Large intestine (tissue), 12 donors: ENCODE measurements at places on chromosomes 16 and 17. TPM values are rescaled to one million over a fixed set of nuclear protein-coding genes. Genes with fewer than 3 reads are reported as not detected.
A peak's percentile ranks its signal among the peaks of the same experiment; 100 is the strongest.

DNA sequence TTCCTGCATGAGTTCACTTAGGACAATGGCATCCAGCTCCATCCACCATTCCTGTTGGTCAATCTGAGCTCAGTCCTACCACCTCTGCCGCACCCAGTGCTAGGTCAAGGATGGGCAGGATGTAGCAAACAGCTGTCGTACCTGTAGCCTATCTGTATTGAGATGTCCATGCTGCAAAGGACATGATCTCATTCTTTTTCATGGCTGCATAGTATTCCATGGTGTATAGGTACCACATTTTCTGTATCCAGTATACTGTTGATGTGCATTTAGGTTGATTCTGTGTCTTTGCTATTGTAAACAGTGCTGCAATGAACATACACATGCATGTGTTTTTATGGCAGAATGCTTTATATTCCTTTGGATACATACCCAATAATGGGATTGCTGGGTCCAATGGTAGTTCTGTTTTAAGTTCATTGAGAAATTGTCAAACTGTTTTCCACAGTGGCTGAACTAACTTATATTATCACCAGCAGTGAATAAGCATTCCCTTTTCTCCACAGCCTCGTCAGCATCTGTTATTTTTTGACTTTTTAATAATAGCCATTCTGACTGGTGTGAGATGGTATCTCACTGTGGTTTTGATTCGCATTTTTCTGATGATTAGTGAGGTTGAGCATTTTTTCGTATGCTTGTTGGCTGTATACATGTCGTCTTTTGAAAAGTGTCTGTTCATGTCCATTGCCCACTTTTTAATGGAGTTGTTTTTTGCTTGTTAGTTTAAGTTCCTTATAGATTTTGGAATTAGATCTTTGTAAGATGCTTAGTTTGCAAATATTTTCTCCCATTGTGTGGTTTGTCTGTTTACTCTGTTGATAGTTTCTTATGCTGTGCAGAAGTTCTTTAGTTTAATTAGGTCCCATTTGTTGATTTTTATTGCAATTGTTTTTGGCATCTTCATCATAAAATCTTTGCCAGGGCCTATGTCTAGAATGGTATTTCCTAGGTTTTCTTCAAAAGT lies 7.2 kb upstream of the MRTFB start:
- DNase-seq, result no peak

The MARVELD3 gene
- 67.3 TPM for polyA plus RNA-seq

GRCh38 chr17:81959362-81960129 lies 1.4 kb downstream of the NOTUM start:
- DNase-seq, result peak; percentile 52

DNA sequence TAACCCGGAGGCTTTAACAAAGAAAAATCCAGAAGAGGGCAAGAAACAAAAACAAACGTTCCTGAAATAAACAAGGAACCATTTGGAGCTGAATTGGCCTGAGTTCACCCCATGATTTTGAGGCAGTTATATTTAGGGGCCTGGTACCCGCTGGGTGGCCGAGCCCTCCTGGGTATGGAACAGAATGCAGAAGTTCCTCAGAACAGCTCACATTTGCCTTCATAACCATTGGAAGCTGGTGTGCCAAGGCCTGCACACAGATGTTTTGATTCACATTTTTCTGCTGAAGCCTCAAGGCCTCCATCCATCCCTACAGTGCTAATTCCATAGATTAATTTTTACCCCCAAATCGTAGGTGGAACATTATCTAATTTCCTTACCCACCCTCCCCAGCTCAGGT lies 3.3 kb upstream of the ZFHX3 start:
- peak; percentile 17 for DNase-seq

The ENO3 gene
- 31.4 TPM for polyA plus RNA-seq

The KCTD19 gene
- 0.40 TPM for polyA plus RNA-seq

- no peak for DNase-seq
These were observed 21.7 kb downstream of the PPL start for GRCh38 chr16:4915226-4915761.

DNA sequence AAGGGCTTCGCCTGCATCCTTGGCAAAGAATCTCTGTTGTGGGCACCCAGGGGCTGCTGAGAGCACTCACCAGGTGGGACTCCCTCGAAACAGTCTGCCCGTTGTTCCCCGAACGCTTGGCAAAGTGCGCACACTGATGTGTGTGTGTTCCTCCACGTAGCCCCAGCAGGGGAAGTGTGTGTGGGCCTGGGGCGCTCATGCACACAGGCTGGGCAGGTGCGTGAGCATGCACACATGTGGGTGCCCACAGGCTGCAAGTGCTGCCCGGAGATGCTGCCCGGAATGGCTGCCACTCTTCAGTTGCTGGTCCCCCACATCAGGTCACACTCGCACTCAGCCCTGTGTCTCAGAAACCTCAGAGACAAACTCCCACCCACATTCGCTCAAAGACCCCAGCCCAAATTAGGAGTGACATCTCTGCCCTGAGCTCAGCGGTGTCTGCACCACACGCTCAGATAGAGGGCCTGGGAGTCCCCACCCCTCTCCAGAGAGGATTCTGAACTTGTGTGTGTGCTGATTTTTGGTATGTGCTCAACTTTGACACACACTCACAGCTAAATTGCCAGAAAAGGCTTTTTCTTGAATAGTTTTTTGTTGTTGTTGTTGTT lies 119.4 kb downstream of the MGAT5B start:
- DNase-seq, result no peak

DNA sequence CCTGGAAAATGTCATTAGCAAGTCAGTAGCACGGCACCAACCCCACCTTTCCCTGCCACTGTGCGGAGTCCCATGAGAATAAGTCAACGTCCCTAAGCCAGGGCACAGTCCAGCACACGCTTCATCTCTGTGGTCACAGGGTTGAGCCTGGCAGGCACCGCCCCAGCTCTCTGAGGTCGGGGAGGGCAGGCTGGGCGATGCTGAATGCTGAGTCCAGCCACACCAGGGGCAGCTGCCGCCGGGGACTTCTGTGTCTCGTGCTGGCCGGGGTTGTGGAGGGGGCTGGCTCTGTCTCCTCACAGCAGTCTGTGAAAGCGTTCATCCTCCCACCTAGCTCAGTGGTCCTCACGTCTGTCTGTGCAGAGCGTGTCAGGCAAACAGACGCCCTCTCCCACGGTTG lies 53.2 kb downstream of the BANP start:
- DNase-seq, result no peak

DNA sequence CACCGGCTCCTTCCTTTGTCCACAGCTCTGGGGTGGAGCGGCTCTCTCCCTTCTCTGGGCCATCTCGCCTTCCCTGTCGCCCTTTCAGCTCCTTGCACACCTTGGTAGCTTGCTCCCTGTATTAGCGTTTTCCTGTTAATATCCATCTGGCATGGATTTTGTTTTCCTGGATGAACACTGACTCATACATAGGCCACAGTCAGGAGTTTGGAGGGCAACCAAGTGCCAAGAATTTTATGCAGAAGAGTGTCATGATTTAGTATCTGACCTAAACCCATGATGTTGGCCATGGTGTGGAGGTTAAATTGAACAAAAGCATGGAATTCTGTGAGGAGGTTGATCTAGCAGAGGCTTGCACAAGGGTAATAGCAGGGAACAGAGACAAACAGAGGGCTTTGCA lies 180.9 kb downstream of the AIPL1 start:
- DNase-seq, result no peak

GRCh38 chr16:12158428-12158827 lies 181.9 kb downstream of the SNX29 start:
- no peak for DNase-seq
